ENCODE measurements at places on chromosomes 2 and 18.

DNA sequence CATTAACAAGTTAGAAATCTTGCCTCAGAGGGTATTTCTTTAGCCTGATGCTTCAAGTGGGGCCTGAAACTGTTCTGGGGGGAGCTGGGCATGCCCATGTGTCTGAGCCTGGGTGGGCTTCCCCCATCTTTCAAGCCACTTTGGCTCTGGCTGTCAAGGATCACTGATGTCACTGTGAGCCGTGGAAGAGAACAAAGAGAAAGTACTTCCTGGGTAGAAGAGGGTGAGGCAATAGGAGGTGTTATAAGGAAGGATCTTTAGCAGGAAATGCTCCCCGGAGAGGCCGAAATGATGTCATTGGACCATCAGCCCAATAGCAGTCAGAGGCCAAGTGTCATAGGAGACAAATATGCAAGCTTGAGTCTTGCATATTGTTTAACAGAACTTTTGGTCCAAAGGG lies 228.4 kb upstream of the MEX3C start:
- DNase-seq = no peak

DNA sequence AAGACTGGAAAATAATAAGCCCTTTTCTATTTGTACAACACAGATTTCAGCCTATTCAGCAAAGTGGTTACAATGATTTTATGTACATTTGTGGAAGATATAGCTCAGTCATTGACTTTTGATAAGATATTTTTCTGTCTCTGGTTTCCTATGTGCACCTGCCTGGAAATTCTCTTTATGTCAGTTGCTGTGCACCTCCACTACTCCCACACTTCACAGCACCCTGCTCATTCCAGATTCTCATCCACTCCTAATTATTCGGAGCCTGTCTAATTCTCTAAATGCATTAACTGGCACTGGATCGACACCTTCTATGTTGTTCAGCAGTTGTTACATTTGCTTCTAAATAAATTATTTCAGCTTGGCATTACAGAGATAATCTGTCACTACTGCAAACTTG lies 275.1 kb upstream of the RND3 start:
- no peak for DNase-seq

GRCh38 chr2:126894082-126894481 lies 4.6 kb upstream of the TEX51 start:
- no peak for DNase-seq

GRCh38 chr2:16900405-16901025 lies 234.9 kb upstream of the CYRIA start:
- peak; percentile 54 for DNase-seq

GRCh38 chr2:7508296-7508943 lies 591.2 kb downstream of the RNF144A start:
- DNase-seq = no peak

GRCh38 chr2:9174771-9175437 lies 31.7 kb upstream of the ASAP2 start:
- DNase-seq = peak; percentile 92

DNA sequence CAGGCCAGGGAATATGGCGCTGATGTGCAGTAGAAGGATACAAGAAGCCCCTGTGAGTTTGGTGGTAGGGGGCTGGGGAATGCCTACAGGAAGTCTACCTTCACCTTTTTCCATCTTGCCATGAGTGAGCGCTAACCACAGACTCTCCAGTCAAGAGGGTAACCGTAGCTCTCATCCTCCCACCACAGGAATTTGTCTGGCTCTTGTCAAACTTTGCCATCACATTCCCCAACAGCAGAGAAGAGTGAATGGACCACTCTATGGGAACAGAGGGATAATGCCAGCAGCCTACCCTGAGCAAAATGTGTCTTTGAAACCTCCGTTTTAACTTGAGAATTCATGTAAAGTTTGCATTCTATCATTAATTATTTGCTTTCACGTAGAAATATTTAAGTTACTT lies 168.3 kb downstream of the NRP2 start:
- no peak for DNase-seq

- DNase-seq = no peak
Measured at GRCh38 chr2:99338029-99338585, 918 bp downstream of the EIF5B start.

Data from A172 (cell line).